ENCODE measurements at places on chromosomes 3 and 15. TPM values are rescaled to one million over a fixed set of nuclear protein-coding genes. Genes with fewer than 3 reads are reported as not detected.

GRCh38 chr3:66073464-66074141 lies 34.9 kb upstream of the MAGI1 start:
- no peak for DNase-seq

GRCh38 chr3:155704771-155705559 lies 39.9 kb downstream of the PLCH1 start:
- DNase-seq, result no peak

DNA sequence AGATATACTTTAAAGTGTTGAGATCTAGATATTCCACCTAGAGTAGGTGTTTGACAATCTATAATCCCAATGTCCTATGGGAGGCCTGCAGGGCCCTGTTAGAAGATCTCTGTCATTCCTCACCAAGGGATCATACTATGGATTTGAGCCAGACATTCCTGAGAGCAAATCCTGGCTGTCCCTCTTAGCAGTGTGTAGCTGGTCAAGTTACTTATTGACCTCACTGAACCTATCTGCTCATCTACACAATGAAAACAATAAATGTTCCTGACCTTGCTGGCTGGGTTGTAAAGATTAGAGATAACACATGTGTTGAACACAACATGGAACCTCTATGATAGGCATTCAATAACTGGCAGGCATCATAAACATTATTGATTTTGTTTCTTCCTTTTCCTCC lies 265.6 kb upstream of the ATP11B start:
- no peak for DNase-seq

GRCh38 chr3:11814663-11815062 lies 32.0 kb downstream of the TAMM41 start:
- DNase-seq, result no peak

GRCh38 chr3:182389071-182389815 lies 404.1 kb upstream of the ATP11B start:
- DNase-seq, result no peak

GRCh38 chr3:195441476-195441991 lies 1.3 kb downstream of the ACAP2 start:
- no peak for DNase-seq

Gene COX5A
- 66.3 TPM for total RNA-seq

Gene CADPS
- 0.14 TPM for total RNA-seq

Gene MESP2
- total RNA-seq, result not detected

Gene MAPKBP1
- total RNA-seq, result 37.0 TPM

Gene TERC
- 126 TPM for total RNA-seq

Gene PIERCE2
- 12.6 TPM for total RNA-seq

- no peak for DNase-seq
Observed at GRCh38 chr3:167066977-167067786, 312.9 kb downstream of the ZBBX start.

DNA sequence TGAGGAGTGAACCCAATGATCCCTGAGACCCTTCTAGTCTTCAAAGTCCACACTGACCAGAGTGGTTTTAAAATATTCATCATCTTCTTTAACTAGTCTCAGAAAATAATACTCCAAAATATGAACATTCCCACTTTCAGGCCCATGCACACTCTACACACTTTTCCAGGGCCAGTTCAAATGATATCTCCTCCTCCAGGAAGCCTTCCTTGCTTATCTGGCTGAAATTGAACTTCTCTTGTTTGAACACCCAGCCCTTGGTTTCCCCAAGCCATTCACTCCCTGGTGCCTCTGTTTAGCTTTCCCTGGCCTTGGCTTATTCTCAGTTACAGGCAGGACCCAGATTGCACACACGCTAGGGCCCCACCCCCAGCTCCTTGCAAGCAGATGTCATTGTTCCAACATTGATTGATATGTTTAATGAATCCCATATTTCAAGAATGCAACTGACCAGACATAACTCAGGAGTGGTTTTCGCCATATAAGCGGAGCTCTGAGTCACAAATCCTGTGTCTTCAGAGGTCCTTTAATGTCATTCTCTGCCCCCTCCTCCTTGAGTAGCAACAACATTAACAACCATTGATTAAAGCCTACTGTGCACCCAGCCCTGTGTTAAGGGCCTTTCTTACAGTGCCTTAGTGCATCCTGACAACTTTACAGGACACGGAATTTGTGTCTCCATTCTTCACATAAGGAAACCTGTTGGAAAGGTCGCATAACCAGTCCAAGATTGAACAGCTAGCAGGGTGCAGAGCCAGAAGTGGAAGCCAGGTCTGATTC lies 2.1 kb downstream of the ITGA11 start:
- no peak for DNase-seq

DNA sequence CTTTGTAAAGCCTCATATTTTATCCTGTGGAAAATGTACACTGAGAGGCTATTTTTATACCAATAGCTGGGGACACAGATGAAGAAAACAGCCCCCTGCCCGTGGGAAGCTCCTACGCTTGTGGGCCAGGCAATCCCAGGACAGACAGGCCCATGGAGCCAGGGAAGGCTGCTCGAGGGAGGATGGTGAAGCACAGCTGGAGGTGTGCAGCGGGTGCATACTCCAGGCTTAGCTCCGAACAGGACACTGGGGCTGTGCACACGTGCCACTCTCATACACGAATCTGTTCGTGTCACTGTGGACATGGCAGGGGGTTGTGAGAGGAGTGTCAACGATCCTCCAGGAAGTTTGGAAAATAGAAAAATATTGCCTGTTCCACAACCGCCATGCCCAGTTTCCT lies 36.1 kb downstream of the SMAD6 start:
- no peak for DNase-seq

Gene FBXO40
- not detected for total RNA-seq

DNA sequence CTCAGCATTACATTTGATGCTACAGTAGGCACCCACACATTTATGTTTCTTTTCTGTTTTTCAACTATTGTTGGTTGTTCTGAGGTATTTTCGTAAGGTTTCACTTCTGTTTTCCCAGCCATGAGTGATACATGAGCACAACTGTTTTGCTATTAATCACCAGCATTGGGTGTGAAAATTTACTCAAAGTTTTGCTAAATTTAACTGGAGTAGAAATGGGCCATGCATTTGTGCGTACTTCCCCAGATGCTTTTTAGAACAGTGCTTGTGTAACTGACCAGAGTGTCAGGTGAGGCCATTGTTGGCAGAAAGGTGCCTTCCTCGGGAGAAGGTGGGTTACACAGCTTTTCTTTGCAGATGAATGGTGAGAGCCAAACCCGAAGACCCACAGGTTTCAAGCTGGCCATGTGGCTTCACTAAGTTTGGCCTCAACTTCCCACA lies 70.4 kb downstream of the ST6GAL1 start:
- DNase-seq, result no peak

Gene CLDN16
- total RNA-seq, result not detected

DNA sequence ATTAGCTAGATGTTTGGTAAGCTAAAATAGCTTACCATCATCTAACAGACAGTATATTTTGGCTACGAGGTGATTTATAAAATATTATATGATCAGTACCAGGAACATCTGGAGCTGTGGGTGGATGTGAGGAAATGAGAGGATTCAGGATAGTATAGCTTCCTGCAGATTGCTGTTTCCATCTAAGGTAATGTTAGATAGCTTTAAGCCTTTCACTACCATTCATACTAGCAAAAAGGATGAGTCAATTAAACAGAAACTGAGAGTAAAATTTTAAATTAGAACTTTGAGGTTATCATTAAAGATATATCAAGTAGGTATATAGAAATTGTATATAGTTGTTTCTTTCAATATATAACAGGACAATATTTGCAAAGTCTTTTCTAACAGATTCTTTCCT lies 8.0 kb downstream of the ZBTB20 start:
- DNase-seq, result no peak

Gene ZNF860
- total RNA-seq, result 0.71 TPM

GRCh38 chr3:77620009-77620408 lies 580.1 kb downstream of the ROBO2 start:
- DNase-seq, result no peak

DNA sequence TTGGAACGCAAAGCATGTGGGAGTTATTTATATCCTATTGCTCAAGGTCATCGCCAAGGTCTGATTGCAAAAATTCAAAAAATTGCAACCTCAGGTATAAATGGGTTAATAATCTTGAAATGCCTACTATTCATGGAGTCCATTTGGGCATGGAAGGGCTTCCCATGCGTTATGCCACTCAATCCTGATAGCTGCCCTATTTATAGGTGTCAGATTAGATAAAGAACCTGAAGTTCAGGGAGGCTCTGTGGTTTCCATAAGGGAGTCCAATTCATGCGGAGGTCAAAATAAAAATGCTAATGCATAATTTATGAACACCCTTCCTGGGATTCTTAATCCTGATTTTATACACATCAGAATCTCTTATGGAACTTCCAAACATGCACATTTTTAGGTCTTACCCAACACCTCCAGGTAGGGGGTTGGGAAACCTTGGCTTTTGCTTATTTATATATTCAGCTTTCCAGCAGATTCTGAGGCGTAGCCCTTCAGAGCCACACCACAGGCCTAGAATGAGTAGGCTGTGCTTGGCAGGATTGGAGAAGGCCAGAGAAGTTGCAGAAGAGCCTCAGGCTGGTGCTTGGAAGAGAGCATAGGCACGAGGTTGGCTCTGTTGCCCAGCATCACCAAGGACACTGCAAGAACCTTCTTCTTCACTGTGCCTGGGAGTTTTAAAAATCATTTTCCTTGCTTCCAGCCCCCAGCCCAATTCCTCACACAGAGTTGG lies 324.4 kb upstream of the CFAP20DC start:
- no peak for DNase-seq

- no peak for DNase-seq
Observed at GRCh38 chr3:55885721-55886120, 398.6 kb upstream of the WNT5A start.

GRCh38 chr15:64284042-64284441 lies 71.9 kb downstream of the CSNK1G1 start:
- DNase-seq, result no peak

- DNase-seq, result no peak
Observed at GRCh38 chr3:37675833-37676596, 185.7 kb upstream of the CTDSPL start.

Gene TMIE
- total RNA-seq, result not detected

Gene HRH1
- 17.7 TPM for total RNA-seq

DNA sequence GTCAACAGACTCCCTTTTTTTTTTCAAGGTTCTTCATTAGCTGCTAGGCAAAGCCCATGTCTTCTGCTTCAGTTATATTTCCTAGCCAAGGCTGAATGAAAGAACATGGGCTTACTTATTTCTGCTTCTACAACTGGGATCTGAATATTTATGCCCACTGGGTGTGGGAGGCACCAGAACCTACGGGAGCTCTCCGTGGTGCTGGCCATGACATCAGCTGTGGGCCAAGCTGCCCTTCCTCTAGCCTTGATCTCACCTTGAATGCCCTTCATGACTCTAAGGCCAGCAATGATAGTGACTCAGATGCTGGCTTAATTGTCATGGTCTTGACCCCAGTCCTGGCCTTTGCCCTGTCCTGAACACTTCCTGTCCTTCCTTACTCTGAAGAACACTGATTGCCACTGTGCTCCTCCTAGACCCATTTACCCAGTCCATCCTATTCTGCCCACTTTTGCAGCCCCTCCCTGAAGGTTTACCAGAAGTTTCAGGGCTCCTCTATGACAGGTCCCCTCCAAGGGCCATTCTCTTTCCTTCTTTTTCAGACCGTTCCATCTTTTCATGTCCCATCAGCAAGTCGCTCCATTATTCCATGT lies 32.8 kb upstream of the PRR20G start:
- no peak for DNase-seq

Gene PLA2G4D
- total RNA-seq, result not detected

GRCh38 chr15:83358972-83359564 lies 74.6 kb upstream of the BNC1 start:
- no peak for DNase-seq

GRCh38 chr15:85805420-85805819 lies 10.7 kb upstream of the KLHL25 start:
- no peak for DNase-seq

Gene RARRES1
- 9.3 TPM for total RNA-seq

GRCh38 chr3:17623464-17623863 lies 119.0 kb downstream of the TBC1D5 start:
- DNase-seq, result no peak

DNA sequence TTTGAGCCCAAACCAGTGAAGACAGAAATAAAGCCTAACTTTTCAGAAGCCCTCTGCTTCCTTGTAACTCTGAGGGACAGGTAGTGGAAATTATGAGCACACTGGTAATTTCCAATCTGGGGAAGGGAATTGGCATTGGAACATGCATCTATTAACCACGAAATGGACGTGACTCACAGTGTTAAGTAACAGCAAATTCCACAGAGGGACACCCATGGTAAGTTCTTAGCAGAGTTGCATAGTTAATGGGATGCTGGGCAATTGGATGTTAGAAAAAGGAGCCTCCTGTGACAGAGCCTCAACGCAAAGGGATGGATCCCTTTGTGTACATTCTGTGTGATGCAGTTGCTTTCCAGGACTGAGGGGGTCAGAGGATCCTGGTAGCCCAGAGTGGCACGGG lies 168.6 kb downstream of the SEMA6D start:
- DNase-seq, result no peak

Gene ATP13A4
- not detected for total RNA-seq

Gene AHSG
- not detected for total RNA-seq

Gene ITIH4
- total RNA-seq, result 51.4 TPM

GRCh38 chr15:98898122-98898521 lies 109.5 kb downstream of the PGPEP1L start:
- DNase-seq, result no peak

Gene ALPK3
- total RNA-seq, result 56.9 TPM

Gene CATSPER2
- total RNA-seq, result 3.0 TPM
